ENCODE measurements at places on chromosomes 7 and 10. TPM values are rescaled to one million over a fixed set of nuclear protein-coding genes. Genes with fewer than 3 reads are reported as not detected.

GRCh38 chr7:54888067-54888733 lies 129.2 kb upstream of the SEC61G start:
- no peaks in the 10 kb centered on the region for H3K4me1 ChIP-seq
- H3K27ac ChIP-seq: no peak overlapping the region
- no peaks in the 10 kb centered on the region for H3K27me3 ChIP-seq

- no peaks in the 10 kb centered on the region for H3K36me3 ChIP-seq
- no peak for DNase-seq
- H3K27ac ChIP-seq: no peak overlapping the region
- no peaks in the 10 kb centered on the region for H3K4me1 ChIP-seq
- H3K4me3 ChIP-seq: no peak overlapping the region
Observed at GRCh38 chr10:120270906-120271305, 186.1 kb upstream of the PLPP4 start.

GRCh38 chr7:105238198-105238765 lies 150.4 kb downstream of the SRPK2 start:
- peaks cover 21% of the 10 kb centered on the region for H3K4me1 ChIP-seq
- no peaks in the 10 kb centered on the region for H3K27me3 ChIP-seq
- no peak overlapping the region for H3K4me3 ChIP-seq
- no peak overlapping the region for H3K27ac ChIP-seq
- no peak for DNase-seq

DNA sequence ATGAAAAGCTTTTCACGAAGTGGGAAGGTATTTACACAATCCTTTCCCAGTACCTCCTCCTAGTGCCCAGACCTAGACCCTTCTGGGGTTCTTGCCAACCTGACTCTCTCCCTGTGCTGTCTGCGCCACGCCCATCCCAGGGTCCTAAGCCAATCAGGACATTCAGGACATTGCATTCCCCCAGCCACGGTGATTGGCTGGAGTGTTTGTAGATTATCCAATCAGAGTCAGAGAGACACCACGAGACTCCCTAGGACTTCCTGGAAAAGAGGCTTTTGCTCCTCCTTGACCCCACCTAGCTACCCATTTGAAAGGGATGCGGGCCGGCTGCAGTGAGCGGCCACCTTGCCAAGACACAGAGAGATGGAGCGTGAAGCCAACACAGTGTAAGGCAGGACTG lies 3.5 kb upstream of the GDF2 start:
- no peaks in the 10 kb centered on the region for H3K4me1 ChIP-seq
- H3K36me3 ChIP-seq: no peaks in the 10 kb centered on the region
- H3K4me3 ChIP-seq: no peak overlapping the region
- no peak overlapping the region for H3K27ac ChIP-seq

- H3K4me1 ChIP-seq: peaks cover 6% of the 10 kb centered on the region
- no peak overlapping the region for H3K4me3 ChIP-seq
- H3K27ac ChIP-seq: no peak overlapping the region
- H3K36me3 ChIP-seq: no peaks in the 10 kb centered on the region
Observed at GRCh38 chr10:24462291-24462813, 253.4 kb downstream of the KIAA1217 start.

The CYP17A1 gene
- not detected for total RNA-seq

- H3K4me1 ChIP-seq: no peaks in the 10 kb centered on the region
- no peaks in the 10 kb centered on the region for H3K36me3 ChIP-seq
- no peak for DNase-seq
- H3K27me3 ChIP-seq: no peaks in the 10 kb centered on the region
Observed at GRCh38 chr10:33900596-33900995, 566.1 kb upstream of the NRP1 start.

DNA sequence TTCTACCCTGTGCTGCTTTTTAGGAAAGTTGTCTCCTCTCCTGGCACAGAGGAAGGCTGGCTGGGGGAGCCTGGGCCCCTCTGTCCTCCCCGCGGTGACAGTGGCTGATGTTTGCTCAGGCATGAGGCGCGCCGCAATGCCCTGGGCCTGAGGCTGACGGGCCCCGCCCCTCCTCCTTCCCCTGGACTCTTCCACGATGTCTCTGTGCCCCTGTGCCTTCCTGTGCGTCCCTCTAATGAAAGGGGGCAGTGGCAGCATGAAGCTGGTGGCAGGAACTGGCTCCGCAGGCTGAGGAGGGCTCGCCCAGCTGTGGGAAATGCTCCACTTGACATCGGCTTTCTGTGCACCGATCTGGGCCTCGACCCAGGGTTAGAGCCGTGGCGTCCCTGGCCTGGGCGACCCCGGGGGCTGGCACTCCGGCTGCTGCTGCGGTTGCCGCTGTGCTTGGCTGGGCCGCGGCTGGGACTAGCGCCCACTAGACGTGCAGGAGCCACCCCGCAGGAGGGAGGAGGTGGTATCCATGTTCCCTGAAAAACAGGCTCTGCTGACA lies 67.9 kb downstream of the ZNF680 start:
- H3K4me1 ChIP-seq: no peaks in the 10 kb centered on the region
- peak overlapping the region; percentile 35 for H3K4me3 ChIP-seq
- H3K27ac ChIP-seq: peak overlapping the region; percentile 1

DNA sequence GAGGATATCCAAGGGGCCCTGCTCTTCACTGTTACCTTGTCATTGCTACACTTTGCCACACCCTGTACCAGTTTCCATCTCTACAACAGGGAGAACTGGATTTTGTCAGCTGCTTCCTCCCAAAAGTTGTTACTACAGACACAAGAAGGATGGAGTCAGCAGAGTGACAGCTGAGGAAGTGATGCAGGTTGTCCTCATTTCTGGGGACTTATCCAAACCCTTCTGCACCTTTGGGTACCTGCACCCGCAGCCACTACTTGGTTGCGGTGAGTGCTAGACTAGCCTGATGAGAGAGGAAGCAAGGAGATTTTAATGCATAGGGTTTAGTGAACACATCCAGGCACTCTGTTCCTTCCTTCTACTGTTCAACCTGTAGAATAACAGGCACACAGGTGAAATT lies 281.0 kb downstream of the RPS24 start:
- H3K4me3 ChIP-seq: no peak overlapping the region
- H3K27ac ChIP-seq: peak overlapping the region; percentile 93
- no peaks in the 10 kb centered on the region for H3K36me3 ChIP-seq
- DNase-seq: no peak
- no peaks in the 10 kb centered on the region for H3K27me3 ChIP-seq

The GPR15LG gene
- not detected for total RNA-seq

DNA sequence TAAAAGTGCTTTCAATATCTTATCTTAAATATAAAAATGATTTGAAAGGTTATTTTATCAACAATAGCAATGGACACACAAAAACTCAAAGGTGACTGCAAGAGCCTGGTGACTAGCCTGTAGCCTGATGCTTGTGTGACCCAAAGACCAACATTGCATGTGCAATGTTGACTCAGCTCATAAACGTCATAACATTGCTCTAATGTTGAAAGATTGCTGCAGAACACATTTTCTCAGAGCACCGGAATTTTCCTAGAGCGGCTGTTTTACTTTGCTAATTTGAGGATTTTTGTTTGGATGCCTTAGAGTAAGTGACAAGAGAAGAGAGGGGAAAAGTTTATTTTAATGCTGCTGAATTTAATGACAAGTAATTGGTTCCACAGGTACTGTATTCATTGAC lies 107.1 kb downstream of the RAB18 start:
- no peak for DNase-seq
- no peaks in the 10 kb centered on the region for H3K4me1 ChIP-seq
- no peaks in the 10 kb centered on the region for H3K36me3 ChIP-seq
- H3K27me3 ChIP-seq: no peaks in the 10 kb centered on the region
